Endothelial cell (in vitro differentiated cells): ENCODE measurements at places on chromosomes 4 and X.

- DNase-seq, result no peak
Measured at GRCh38 chr4:163042306-163042705, 124.4 kb downstream of the NAF1 start.

- DNase-seq, result no peak
Measured at GRCh38 chrX:74458736-74459135, 37.4 kb downstream of the SLC16A2 start.

DNA sequence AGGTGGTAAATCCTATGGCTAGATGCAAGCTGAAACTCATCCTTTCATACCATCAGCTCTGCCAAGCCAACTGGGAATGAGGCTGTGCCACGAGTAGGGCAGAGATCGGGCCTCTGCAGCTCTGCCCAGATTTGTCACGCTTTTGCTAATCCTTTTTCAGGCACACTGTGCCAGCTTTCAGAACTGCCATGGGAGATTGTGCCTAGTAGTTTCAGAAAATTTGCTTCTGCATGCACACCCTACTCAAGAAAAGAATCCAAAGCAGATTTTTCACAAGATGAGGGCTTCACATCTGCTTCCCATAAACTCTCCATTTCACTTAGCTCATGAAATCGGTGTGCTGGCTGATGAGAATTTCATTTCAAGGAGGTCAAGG, 3.3 kb upstream of the ADH7 start:
- DNase-seq, result no peak

DNA sequence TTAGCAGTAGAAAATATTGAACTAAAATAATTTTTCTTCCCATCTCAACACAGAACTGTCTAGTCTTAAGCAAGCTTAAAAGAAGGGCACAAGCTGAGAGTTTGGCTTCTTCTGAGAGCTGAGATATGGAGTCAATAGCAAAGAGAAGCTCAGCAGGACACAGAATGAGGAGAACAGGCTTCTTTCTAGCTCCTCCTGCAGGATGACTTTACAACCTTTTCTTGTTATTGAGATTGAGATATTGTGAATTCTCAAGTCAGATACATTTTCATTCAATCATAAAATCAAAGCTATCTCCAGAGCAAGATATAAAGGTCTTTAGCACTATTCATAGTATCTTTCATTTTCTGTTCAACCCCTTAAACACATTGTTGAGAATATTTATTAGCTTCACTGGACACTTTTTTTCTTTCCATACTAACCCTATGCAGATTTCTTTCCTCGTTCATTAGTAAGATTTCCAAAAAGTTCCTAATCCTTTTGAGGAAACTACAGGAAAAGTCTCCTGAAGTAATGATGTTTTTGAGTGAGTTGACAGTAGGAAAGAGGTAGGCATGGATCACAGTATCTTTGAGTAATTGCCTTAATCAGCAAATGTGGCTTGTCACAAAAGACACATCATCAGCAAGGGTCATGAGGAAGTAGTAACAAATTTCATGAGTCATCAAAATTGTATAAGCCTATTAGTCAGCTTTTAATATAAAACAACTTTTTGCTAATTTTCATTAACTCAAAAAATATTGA, 17.8 kb upstream of the CXCL3 start:
- no peak for DNase-seq

DNA sequence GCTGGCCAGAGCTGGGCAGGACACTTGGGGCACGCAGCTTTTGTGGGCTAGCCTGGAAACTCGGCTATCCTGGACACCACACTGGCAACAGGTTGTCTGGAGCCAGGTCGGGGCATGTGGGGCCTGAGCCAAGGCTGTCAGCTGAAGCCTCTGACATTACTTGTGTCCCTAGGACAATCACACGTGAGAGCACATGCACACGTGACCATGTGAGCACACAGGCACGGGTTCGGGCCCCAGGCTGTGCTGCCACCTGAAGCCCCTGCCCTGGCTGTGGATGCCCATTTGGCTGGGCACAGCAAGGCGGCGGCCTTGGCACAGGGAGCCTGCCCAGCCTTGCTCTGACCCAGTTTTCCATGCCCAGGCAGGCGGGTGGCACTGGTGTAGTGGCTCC, 8.7 kb upstream of the FGFR3 start:
- DNase-seq, result no peak

- DNase-seq, result no peak
Measured at GRCh38 chr4:20260821-20261220, 9.1 kb downstream of the SLIT2 start.

GRCh38 chr4:174018236-174018635, 265.2 kb downstream of the FBXO8 start:
- no peak for DNase-seq

- DNase-seq, result peak; percentile 44
Measured at GRCh38 chr4:25862411-25863346, at the start of gene SEL1L3. Gene SEL1L3 (minus strand): TSS chr4:25862988. CDS start chr4:25862836, 152 bp downstream.

DNA sequence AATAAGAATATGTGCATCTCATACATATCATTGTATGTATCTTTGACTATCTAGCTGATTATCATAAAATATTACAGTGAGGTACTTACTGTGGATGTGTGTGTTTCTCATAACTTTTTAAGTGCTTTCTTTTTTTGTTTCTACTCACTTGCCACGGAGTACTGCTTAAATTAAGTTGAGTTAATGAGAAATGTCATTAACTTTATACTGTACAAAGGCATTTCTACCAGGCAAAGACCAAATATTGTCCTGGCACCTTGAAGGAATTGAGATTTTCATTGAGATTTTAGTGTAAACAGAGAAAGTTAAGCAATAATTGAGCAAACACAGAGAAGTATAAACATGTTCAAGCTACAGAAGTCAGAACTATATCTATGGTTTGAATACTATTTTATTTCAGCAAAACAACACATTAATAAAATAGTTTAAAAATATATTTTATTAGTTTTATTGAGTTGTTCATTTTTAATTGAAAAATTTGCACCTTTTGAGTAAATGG, 1750.0 kb downstream of the PCDH7 start:
- DNase-seq, result no peak

DNA sequence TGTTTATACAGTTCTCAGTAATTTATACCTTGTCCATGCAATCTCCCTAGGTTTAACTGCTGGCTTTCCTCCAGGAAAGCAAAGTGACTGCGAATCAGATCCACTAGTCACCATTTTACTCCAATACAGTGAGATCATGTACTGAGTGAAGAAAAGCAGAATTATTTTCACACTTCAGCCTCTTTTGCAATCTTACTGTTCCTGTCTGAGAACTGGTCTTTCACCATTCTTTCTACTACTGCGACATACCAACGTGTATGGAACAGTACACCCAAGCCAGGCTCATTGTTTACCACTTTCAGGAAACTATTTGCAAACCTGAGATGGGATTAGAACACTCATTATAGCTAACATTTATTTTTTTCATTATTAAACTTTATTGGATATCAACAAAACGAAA, 8.0 kb upstream of the MSL3 start:
- DNase-seq, result no peak

- no peak for DNase-seq
Measured at GRCh38 chrX:65745992-65746391, 78.5 kb downstream of the MSN start.

GRCh38 chrX:74250574-74250973, 53.4 kb upstream of the ZCCHC13 start:
- no peak for DNase-seq

- no peak for DNase-seq
Measured at GRCh38 chr4:166315721-166316467, 442.9 kb downstream of the TLL1 start.

GRCh38 chr4:38003102-38003501, 42.9 kb downstream of the PTTG2 start:
- no peak for DNase-seq

- no peak for DNase-seq
Measured at GRCh38 chr4:109708990-109709389, 5.7 kb upstream of the CASP6 start.

DNA sequence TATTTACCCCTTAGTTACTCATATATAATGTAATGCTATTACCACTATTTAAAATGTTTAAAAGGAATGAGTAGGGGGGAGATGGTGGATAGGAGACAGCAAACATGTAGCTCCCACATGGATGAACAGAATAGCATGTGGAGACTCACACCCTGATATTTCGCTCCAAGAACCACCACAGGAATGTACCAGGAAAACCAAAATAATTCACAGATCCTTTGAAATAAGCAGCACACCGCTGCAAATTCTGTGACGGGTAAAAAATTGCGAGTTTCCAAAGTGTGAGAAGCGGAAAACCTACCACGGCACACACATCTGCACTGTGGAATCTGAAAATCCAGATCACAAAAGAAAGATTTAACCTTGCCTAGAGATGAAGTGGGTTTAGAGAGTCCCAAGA, 428.2 kb downstream of the TLL1 start:
- no peak for DNase-seq

DNA sequence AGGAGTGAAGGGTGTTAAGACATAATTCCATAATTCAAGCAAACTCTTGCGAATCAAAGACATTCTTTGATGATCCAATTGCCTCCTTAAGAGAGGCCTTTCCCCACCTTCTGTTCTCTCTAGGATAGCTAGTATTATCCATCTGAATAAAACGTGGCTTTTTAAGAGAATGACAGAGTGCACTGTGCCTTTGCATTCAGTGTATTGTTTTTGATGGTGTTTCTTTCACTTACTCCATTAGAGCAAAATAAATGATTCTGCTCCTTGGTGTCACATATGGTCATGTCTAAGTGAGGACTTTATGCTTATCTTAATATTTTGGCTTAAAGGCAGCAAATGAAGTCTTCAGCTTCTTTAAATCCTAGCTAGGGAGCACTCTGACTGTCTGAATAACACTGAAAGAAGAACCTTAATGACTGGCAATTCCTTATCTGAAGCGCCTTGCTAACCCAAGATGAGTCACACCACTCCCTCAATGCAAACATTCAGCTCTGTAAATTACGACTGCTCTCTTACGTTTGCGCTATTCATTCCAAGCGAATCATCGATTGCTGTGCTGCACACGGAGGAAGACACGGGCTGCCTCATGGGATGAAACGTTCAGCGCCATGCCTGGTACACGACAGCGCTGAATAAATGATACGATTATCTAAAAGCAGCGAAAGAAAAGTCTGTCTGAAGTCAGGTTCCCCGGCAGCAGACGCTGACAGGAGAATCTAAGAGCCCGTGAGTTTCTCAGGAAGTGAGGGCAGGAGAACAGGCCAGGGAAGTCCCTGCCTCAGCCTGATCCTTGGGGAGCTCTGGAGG, 35.1 kb upstream of the GEMIN8 start:
- DNase-seq, result no peak

GRCh38 chrX:118066867-118067515, 49.6 kb downstream of the KLHL13 start:
- DNase-seq, result no peak

DNA sequence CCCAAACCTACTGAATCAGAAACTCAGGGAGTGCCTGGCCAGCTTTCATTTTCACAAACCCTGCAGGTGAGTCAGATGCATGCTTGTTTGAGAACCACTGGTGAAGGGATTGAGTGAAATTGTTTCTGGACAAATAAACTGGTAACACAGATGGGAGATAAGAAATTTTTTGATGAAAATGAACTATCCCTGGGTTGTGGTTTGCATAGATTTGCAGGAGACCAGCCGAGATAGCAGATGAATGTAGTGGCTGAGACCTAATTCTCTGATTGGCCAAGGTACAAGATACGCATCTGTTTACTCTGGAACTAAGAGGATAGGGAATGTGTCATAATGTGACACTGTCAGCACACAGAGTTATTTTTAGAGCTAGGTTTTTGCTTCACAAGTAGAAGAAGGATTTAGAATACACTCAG, 117.8 kb upstream of the NOCT start:
- no peak for DNase-seq

- DNase-seq, result no peak
Measured at GRCh38 chrX:150148749-150149672, 210.7 kb upstream of the EOLA2 start.

DNA sequence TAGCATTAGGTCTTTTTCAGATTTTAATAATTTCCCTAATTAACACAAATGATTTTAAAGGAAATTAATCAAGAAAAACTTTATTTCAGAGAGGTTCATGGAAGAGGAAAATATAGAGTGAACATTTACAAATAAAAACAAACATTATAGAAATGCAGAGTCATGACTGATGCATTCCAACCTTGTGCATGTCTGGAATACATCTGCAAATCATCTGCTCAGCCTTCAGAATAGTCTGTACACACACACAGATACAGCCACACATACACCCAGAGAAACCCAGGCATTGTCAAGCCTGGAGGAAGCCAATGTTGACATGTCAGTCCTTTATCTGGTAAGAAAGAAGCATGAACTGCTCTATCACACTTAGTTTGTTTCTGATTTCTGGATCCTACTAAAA, 61.3 kb upstream of the NFKB1 start:
- no peak for DNase-seq

DNA sequence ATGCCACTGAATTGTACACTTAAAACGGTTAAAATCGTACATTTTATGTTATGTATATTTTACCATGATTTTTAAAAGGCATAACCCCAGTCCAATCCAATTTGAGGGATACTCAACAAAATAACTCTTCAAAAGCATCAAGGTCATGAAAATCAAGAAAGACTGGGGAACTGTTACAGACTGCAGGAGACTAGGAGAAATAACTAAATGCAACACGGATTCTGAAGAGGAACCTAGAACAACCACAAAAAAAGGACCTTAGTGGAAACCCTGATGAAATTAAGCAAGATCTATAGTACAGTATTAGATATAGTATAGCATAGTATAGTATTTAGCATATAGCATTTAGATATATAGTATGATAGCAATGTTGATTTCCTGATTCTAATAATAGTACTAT, 26.8 kb downstream of the SH3KBP1 start:
- DNase-seq, result no peak

DNA sequence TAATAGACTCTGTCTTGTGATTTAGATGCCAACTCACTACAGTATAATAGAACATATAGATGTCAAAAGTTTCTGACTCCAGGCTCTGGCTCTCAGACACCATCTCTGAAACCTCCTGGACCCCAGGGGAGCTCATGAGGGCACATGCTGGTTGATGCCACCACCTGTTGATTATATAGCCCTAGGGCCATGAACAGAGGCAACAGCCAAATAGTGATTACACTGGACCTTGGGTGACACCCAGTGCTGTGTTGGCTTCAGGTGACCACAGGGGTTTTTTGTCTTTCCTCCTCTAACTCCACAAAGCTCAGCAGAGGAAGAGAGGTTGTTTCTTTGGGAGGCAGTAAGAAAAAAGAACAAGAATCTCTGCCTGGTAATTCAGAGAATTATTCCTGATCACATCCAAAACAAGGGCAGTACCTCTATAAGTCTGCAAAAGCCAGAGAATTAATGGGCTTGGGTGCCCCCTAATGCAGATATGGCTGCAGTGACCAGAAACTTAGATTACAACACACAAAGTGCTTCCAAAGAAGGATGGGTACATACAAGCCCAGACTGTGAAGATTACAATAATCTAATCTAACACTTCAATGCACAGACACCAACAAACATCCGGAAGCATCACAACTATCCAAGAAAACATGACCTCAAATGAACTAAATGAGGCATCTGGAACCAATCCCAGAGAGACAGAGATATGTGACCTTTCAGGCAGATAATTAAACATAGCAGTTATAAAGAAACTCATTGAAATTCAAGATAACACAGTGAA, 1920.6 kb downstream of the ARAP2 start:
- no peak for DNase-seq

GRCh38 chr4:138542191-138542776, 300.1 kb upstream of the SLC7A11 start:
- DNase-seq, result no peak
